Cardiac muscle cell (in vitro differentiated cells and primary cell): ENCODE measurements at places on chromosomes 7 and 10. TPM values are rescaled to one million over a fixed set of nuclear protein-coding genes. Genes with fewer than 3 reads are reported as not detected.

Gene ZC3HAV1L
- 10.4 and 23.5 TPM in 2 replicates for total RNA-seq

Gene SEMA4G
- 8.1 and 18.1 TPM in 2 replicates for total RNA-seq

Gene GLCCI1
- total RNA-seq: 4.1 and 8.6 TPM in 2 replicates

Gene PON1
- not detected in 2 replicates for total RNA-seq

Gene TFPI2
- 20.8 and 24.5 TPM in 2 replicates for total RNA-seq

Gene SLC13A1
- not detected in 2 replicates for total RNA-seq

Gene NYAP1
- 9.0 and 13.0 TPM in 2 replicates for total RNA-seq

Gene GRID2IP
- 0.07 and 0.24 TPM in 2 replicates for total RNA-seq

Gene PLXNA4
- total RNA-seq: 19.0 and 33.3 TPM in 2 replicates

Gene GPR15LG
- not detected in 2 replicates for total RNA-seq

Gene SEMA3E
- 0.78 and 0.92 TPM in 2 replicates for total RNA-seq

Gene GATA3
- total RNA-seq: 2.1 and 3.4 TPM in 2 replicates

Gene CTAGE8
- not detected in 2 replicates for total RNA-seq

Gene MTURN
- total RNA-seq: 16.5 and 39.3 TPM in 2 replicates

Gene MYO3A
- total RNA-seq: 1.2 and 5.9 TPM in 2 replicates

Gene C10orf62
- 0.25 and 0.30 TPM in 2 replicates for total RNA-seq

Gene TMEM176A
- 18.2 and 19.1 TPM in 2 replicates for total RNA-seq

Gene CLCN1
- 0.11 TPM in 1 of 2 replicates, not detected in the other for total RNA-seq

Gene BLVRA
- total RNA-seq: 34.0 and 39.2 TPM in 2 replicates

Gene CREB5
- total RNA-seq: 2.9 and 4.6 TPM in 2 replicates

Gene MSMB
- total RNA-seq: not detected in 2 replicates

Gene KNDC1
- total RNA-seq: 14.4 and 33.9 TPM in 2 replicates

Gene CRYGN
- 1.0 and 1.3 TPM in 2 replicates for total RNA-seq

Gene OR2A42
- total RNA-seq: not detected in 2 replicates

Gene FMC1
- 10.9 and 22.5 TPM in 2 replicates for total RNA-seq

Gene TIMM23B
- total RNA-seq: 16.5 and 25.0 TPM in 2 replicates

Gene ANKRD1
- 32.7 and 39.1 TPM in 2 replicates for total RNA-seq

Gene ZNF775
- 31.7 and 34.3 TPM in 2 replicates for total RNA-seq

Gene BICC1
- total RNA-seq: 11.3 and 13.2 TPM in 2 replicates

Gene ADAM12
- total RNA-seq: 0.18 and 0.25 TPM in 2 replicates

Gene KCP
- 0.49 and 1.2 TPM in 2 replicates for total RNA-seq

Gene IGF2BP3
- total RNA-seq: 44.9 and 59.3 TPM in 2 replicates

Gene TSPAN33
- 10.0 and 13.4 TPM in 2 replicates for total RNA-seq

Gene GRM8
- total RNA-seq: 0.18 and 1.3 TPM in 2 replicates

Gene ACBD7
- 4.2 and 15.4 TPM in 2 replicates for total RNA-seq

Gene FKBP14
- total RNA-seq: 8.1 and 15.3 TPM in 2 replicates

Gene TUBB8
- 0.36 TPM in 1 of 2 replicates, not detected in the other for total RNA-seq

Gene EPHB6
- total RNA-seq: 11.2 and 27.7 TPM in 2 replicates

Gene AKR1C3
- 3.0 and 7.7 TPM in 2 replicates for total RNA-seq

Gene PLEKHA8
- 15.9 and 25.9 TPM in 2 replicates for total RNA-seq

Gene LRRN3
- total RNA-seq: 43.7 and 45.8 TPM in 2 replicates

Gene CYP3A4
- total RNA-seq: not detected in 2 replicates

Gene TYW1B
- total RNA-seq: 2.4 and 2.9 TPM in 2 replicates

Gene MOGAT3
- not detected in 2 replicates for total RNA-seq

Gene TMEM60
- 10.6 and 12.6 TPM in 2 replicates for total RNA-seq

Gene DYNC1I1
- 21.2 and 24.4 TPM in 2 replicates for total RNA-seq

Gene A1CF
- total RNA-seq: not detected in 2 replicates

Gene ASZ1
- 0.18 TPM in 1 of 2 replicates, not detected in the other for total RNA-seq

Gene TMEM225B
- total RNA-seq: 0.81 and 2.3 TPM in 2 replicates

Gene ADGRA1
- 0.24 and 0.28 TPM in 2 replicates for total RNA-seq

Gene ARHGEF35
- total RNA-seq: 0.35 and 1.7 TPM in 2 replicates

Gene P4HA1
- 92.0 and 103 TPM in 2 replicates for total RNA-seq

Gene EIF3B
- total RNA-seq: 132 and 161 TPM in 2 replicates

Gene ZPBP
- total RNA-seq: not detected in 2 replicates

Gene CPVL
- 30.6 and 49.5 TPM in 2 replicates for total RNA-seq

Gene IFIT1B
- total RNA-seq: not detected in 2 replicates

Gene CYP3A7
- not detected in 2 replicates for total RNA-seq

Gene FFAR4
- not detected in 2 replicates for total RNA-seq

Gene CALHM3
- not detected in 2 replicates for total RNA-seq

Gene PLAU
- 3.8 and 5.4 TPM in 2 replicates for total RNA-seq
